ENCODE measurements at places on chromosomes 7 and 10. TPM values are rescaled to one million over a fixed set of nuclear protein-coding genes. Genes with fewer than 3 reads are reported as not detected.

DNA sequence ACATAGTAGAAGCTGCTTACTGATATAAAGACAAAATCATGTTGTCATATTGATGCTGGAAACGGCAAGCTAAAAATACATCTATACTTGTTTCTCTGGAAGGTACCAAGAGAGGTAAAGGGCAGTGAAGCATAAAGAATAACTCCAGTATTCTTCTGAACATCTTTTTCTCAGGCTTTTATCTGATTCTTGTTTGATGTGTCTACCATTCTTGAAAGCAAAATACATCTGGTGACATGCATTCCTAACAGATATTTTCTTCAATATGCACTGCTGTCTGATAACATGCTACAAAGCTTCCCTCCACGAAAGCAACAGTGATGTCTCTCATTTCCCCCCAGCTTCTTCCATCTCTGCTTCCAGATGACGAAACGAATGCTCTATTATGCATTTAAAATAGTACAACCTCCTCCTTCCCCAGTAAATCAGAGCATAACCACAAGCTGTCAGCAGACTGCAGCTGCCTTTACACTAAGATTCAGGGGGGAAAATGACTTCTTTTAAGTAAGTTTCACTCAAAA, 100.8 kb downstream of the ARHGAP21 start:
- H3K36me3 ChIP-seq = no peaks in the 10 kb centered on the region
- H3K27me3 ChIP-seq = no peaks in the 10 kb centered on the region
- H3K4me3 ChIP-seq = no peak overlapping the region
- no peak for DNase-seq
- H3K4me1 ChIP-seq = no peaks in the 10 kb centered on the region

DNA sequence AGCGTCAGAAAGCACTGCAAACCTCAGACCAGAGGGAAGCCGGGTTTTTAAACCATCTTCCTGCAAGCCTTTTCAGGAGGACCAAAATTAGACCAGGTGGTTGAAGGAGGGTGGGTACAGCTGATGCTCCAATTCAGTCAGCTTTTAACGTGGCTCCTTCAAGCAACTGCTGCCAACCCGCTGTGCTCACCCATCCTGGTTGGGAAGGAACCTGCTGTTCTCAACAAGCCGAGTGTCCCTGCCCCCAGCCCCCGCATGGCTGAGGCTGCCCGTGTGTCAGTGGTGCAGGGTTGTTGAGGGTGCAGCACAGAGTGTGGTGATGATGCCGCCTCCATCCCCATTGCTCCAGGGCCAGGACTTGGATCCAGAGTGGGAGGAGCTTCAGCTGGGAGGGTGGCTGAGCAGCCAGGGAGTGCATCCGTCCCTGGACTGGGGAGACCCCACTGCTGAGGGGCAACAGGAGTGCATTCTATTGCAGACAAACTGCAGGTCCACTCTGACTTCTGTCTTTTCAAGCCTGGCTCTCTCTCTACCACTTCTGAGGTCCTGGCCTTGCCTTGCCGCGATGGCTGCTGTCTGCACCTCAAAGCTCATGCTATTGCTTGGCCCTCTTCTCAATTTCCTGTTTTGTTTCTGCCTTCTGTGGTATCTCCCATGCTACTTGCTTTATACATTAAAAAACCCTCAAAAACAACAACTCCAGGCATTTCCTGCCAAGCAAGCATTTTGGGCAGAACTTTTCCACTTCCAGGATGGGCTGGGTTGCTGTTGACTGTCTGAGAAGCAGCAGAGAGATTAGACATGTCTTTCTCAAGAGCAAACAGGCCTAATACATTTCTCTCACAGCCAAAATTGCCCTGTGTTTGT, 134.7 kb downstream of the DNAJB6 start:
- no peaks in the 10 kb centered on the region for H3K36me3 ChIP-seq
- no peaks in the 10 kb centered on the region for H3K4me1 ChIP-seq
- no peak overlapping the region for H3K27ac ChIP-seq
- peaks cover 5% of the 10 kb centered on the region for H3K27me3 ChIP-seq
- no peak overlapping the region for H3K4me3 ChIP-seq

GRCh38 chr10:71990706-71991269, 26.6 kb downstream of the CHST3 start:
- peaks cover 14% of the 10 kb centered on the region for H3K4me1 ChIP-seq
- no peaks in the 10 kb centered on the region for H3K27me3 ChIP-seq
- no peak overlapping the region for H3K27ac ChIP-seq
- no peak overlapping the region for H3K4me3 ChIP-seq
- DNase-seq = no peak

DNA sequence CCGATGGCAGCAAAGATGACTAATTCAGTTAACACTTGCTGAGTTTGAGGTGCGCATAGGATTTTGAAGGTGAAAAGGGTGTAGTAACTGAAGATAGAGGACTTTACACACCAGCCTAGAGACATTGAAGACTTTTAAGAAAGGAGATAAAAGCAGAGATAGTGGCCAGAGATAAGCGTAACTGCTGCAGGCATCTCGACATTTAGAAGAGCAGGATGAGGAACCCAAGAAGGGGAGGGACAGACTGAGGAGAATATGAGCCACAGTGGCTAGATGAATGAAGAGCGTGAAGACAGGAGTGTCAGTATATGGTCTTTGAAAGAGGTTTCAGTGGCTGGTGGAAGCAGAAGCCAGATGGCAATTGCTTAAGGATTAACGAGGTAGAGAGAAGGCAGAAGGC, 71.6 kb downstream of the CELF2 start:
- H3K4me1 ChIP-seq = no peaks in the 10 kb centered on the region
- no peak overlapping the region for H3K4me3 ChIP-seq
- DNase-seq = no peak
- H3K27me3 ChIP-seq = no peaks in the 10 kb centered on the region
- no peak overlapping the region for H3K27ac ChIP-seq

DNA sequence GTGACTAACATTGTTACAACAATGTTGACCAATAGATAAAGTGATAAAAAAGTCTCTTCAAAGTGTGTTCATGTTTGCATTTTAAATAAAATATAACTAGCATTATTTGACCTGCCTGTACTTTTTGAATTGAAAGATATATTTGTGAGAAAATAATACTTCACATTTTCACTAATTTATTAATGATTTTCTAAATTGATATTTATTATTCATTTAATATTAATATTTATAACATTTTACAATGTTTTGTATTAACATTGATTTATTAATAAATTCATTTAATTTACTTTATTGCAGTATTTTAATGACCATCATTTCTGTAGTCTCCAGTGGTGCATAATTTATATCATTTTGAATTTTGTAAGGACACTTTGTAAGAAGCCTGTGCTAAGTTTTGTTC, 150.0 kb upstream of the BET1 start:
- DNase-seq = no peak
- no peak overlapping the region for H3K4me3 ChIP-seq
- H3K36me3 ChIP-seq = no peaks in the 10 kb centered on the region
- H3K27me3 ChIP-seq = no peaks in the 10 kb centered on the region
- no peak overlapping the region for H3K27ac ChIP-seq

DNA sequence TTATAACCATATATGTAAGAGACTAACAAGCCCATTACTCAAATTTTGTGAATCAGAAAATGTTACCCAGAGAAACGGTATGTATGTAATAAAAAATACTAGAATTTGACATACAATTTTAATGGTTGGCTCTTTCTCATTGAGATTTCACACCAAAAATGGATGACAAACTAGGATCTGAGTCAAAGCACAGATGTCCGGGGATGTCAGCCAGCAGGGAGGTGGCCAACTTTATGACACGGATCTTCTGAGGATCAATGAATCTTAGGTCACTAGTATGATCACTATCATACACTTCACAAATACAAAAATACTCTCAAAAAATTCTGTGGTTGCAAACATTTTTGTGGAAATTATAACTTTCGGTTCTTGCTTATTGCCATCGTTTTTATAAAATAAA, 173.5 kb upstream of the NFE2L3 start:
- H3K27me3 ChIP-seq = no peaks in the 10 kb centered on the region
- H3K27ac ChIP-seq = no peak overlapping the region
- H3K4me3 ChIP-seq = no peak overlapping the region
- no peak for DNase-seq
- H3K36me3 ChIP-seq = no peaks in the 10 kb centered on the region

DNA sequence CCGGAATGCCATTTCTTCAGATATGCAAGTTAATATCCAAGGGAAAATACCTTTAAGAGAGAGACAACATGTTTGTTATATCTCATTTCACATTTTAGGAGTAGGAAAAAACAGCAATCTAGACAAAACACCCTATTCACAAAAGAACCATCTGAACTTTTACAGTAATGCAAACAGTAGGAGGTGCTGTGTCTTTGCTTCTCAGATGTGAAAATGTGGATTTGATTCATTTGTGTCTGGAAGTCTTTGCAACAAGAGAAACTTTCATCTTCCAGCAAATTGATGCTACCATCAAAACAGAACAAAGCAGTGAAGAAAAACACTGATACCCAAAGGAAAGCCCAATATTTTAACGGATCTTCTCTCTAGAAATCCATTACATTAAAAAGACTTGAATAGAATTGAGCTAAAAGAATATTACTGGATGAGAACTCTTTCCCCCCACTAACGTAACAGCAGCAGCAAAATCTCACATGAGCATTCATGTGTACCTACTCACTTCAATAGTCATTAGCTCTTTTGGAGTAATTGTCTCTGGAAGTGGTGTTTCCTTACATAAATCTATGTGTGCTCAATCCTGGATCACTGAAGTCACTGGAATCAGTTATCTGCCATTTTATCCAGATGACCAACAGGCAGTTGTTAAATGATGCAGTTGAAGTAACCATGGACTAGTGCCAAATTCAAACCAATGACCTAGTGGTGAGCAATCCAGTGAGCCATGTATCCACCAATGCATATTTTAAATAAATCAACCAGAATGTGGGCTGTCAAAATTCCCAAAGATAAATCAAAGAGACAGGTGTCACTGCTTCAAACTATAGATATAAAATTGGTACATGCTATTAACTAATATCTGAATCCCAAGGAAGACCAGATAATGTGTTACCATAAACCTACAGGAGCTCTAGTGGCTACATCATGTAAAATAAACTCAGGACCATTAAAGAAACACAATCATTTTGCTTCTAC, 1.8 kb downstream of the SEMA3C start:
- DNase-seq = no peak
- peak overlapping the region; percentile 62 for H3K4me3 ChIP-seq
- peak overlapping the region; percentile 89 for H3K27ac ChIP-seq
- no peaks in the 10 kb centered on the region for H3K36me3 ChIP-seq

GRCh38 chr10:7260412-7260900, 150.4 kb downstream of the SFMBT2 start:
- no peak overlapping the region for H3K4me3 ChIP-seq
- H3K4me1 ChIP-seq = no peaks in the 10 kb centered on the region
- no peaks in the 10 kb centered on the region for H3K36me3 ChIP-seq
- no peaks in the 10 kb centered on the region for H3K27me3 ChIP-seq

GRCh38 chr10:43292755-43293676, 26.2 kb upstream of the RASGEF1A start:
- DNase-seq = peak; percentile 65
- no peaks in the 10 kb centered on the region for H3K36me3 ChIP-seq
- no peak overlapping the region for H3K27ac ChIP-seq
- H3K4me1 ChIP-seq = no peaks in the 10 kb centered on the region

DNA sequence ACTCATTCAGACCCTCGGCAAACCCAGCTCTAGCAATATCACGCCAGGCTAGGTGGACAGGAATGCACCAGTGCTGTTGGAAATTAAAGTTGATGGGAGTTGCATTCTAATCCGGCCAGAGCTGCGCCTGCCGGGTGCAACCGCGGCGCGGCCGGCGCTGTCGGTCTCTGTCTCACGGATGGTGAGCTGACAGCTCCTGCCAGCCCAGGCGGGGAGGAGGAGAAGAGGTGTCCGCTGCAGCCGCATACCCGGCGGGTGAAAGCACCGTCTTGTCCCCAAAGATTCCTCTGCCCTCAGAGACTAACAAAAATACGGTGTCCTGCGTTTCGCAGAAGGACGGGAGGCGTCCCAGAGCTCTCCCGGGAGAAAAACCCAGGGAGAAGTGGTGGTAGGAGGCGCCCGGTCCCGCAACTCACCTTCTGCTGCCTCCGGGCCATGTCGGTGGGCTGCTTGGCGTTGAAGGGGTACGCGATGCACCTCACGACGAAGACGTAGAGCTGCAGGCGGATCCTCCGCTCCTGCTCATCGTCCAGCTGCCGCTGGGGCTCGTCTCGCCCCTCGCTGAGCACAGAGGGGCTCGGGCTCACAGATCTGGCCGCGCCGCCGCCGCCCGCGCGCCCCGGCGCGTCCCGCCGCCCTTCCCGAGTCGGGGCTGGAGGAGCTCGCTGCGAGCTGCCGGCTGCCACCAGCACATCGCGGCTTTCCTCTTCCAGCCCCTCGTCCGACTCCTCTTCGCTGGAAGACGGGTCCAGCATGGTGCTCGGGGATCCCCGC, 490 bp downstream of the CADPS2 start:
- H3K27me3 ChIP-seq = no peaks in the 10 kb centered on the region
- peak; percentile 43 for DNase-seq
- peak overlapping the region; percentile 81 for H3K4me3 ChIP-seq

DNA sequence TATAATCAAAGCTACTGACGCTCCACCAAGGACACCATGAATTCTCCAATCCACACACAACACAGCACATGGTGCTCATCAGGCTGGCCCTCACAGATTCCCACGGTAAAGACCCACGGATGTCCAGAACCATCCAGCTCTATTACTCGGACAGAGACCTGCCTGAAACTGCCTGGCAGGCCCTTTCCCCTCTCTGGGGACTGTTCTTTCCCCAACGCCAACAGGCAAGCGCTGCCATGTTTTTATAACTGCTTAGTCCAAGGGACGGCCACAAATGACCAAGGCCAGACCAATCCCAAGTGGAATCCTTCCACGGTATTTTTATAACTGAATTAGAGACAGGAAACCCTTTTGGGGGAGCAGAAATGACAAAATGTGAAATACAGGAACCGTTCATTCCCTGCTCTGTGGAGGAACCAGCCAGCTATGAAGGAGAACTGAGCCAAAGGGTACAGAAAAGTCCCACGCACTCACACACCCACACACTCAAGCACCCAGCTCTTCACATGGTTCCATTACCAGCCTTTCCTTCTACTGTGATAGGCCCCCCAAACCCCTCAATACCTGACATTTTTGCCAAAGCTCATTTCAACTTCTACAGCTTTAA, 4.1 kb downstream of the PIP4K2A start:
- DNase-seq = no peak
- no peaks in the 10 kb centered on the region for H3K27me3 ChIP-seq

- no peak overlapping the region for H3K27ac ChIP-seq
- peaks cover 11% of the 10 kb centered on the region for H3K4me1 ChIP-seq
- no peak for DNase-seq
- H3K4me3 ChIP-seq = no peak overlapping the region
- H3K27me3 ChIP-seq = no peaks in the 10 kb centered on the region
- H3K36me3 ChIP-seq = no peaks in the 10 kb centered on the region
Observed at GRCh38 chr10:95428701-95429100, 132.5 kb downstream of the SORBS1 start.

The ERVW-1 gene
- total RNA-seq = not detected

The PILRA gene
- total RNA-seq = not detected

The DHX32 gene
- 24.1 TPM for total RNA-seq

The MYH16 gene
- total RNA-seq = not detected

The RNF133 gene
- 2.4 TPM for total RNA-seq

The MACC1 gene
- 9.8 TPM for total RNA-seq

The NSUN5 gene
- total RNA-seq = 5.2 TPM

The XRCC2 gene
- 0.55 TPM for total RNA-seq

The FLNC gene
- total RNA-seq = 90.1 TPM

The GIMAP8 gene
- 3.6 TPM for total RNA-seq

The STRIP2 gene
- total RNA-seq = not detected

Measured in transverse colon (tissue), 4 donors.